Activated CD4-positive, alpha-beta T cell treated with anti-CD3 and anti-CD28 coated beads, Interleukin-2, Interleukin-4, amounts not matched to agents 100 ng/mL and 50 ng/mL, durations not matched to agents 16 hours and 8 hours (primary cell): ENCODE measurements at places on chromosomes 5 and 9.

DNA sequence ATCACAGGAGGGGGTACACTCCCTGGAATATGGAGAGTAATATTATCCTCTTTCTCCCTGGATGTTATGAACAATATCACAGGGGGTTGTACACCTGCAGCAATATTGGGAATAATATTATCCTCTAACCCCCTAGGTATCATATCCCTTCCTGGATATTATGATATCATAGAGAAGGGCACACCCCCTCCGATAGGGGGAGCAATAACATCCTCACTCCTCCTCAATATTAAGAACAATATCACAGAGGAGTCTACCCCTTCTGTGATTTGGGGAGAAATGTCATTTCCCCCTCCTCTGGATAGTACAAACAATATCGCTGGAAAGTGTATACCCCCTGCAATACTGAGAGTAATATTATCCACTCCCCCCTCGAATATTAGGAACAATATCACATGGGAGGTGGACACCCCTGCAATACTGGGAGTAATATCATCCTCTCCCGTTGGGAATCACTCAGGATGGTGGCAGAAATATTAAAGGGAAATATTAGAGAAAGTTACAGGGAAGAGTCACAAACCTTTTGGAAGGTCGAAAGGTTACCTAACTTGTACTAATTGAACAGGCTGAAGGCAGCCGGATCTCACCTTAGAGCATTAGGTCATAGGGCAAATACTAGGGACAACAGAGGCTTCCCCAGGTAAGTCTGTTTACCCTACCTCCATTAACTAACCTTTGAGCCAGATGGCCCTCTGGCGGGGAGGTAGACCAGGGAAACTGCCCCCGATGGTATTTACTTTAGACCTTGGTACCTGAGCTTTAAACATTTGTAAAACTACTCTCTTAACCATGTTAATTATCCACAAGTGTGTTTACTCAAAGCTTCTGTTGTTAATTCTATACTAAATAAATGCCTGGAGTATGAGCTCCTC lies 57.5 kb upstream of the FREM1 start:
- no peak for DNase-seq

- no peak for DNase-seq
These were observed 62.7 kb upstream of the ZNF354A start for GRCh38 chr5:178793151-178793550.

- DNase-seq, result no peak
These were observed 20.0 kb upstream of the CEP72 start for GRCh38 chr5:592158-592557.

GRCh38 chr5:107799306-107799705 lies 128.6 kb upstream of the EFNA5 start:
- DNase-seq, result no peak

DNA sequence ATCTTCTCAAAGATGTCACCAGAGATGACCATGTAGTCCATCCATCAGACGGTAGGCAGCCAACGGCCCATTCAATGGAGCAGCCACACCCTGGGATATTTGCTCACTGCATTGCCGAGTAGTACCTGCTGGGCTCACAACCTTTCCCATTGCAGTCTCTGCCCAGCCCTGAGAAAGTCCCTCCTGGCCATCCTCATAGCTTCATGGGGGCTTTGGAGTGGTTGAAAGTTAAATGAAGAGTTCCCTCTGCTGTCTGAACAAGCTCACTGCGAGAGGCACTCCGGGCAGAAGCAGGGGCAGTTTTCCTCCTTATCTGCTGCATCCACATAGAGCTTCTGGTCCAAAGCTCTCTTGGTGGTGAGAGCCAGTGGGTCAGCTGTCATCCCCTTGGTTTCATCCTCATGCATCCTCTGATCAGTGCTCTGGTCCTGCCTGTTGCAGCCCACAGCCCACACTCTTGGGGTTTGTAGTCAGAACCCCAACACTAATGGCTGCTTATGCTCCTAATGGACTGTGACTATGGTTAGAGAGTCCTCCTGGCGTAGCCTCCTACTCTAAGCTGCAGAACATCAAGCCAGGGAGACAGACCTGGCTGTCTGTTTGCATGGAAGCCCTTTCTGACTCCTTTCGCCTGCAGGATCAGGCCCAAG lies 23.3 kb downstream of the TNFSF8 start:
- no peak for DNase-seq

DNA sequence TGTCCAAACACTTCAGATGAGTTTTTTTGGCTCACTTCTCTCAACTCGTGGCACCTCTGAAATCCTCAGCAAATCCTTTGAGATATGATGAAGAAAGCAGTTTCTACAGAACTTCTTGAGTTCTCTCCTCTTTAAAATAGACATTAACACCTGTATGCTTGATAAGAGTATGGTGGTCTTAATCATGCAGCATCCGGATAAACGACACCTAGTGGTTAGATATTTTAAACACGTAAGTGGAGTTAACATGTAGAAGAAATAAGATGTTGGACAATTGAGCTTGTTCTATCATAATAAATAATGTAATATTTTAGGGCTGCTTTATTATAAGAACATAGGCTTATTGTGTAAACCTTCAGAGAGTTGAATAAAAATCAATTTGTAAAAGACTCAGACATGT lies 324.8 kb downstream of the CYLC2 start:
- DNase-seq, result no peak

- DNase-seq, result no peak
These were observed 606.3 kb downstream of the TLE1 start for GRCh38 chr9:81083067-81083466.

DNA sequence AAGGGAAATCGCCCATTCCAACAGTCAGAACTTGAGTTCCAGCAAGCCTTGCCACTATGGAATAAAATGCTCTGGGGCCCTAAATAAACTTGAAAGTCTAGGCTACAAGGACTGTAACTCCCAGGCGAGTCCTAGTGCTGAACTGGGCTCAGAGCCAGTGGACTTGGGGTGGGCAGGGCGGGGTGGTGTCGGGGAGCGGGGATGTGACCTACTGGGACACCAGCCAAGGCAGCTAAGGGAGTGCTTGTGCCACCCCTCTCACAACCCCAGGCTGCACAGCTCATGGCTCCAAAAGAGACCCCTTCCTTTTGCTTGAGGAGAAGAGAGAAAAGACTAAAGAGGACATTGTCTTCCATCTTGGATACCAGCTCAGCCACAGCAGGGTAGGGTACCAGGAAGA lies 61.5 kb downstream of the MEIKIN start:
- no peak for DNase-seq

DNA sequence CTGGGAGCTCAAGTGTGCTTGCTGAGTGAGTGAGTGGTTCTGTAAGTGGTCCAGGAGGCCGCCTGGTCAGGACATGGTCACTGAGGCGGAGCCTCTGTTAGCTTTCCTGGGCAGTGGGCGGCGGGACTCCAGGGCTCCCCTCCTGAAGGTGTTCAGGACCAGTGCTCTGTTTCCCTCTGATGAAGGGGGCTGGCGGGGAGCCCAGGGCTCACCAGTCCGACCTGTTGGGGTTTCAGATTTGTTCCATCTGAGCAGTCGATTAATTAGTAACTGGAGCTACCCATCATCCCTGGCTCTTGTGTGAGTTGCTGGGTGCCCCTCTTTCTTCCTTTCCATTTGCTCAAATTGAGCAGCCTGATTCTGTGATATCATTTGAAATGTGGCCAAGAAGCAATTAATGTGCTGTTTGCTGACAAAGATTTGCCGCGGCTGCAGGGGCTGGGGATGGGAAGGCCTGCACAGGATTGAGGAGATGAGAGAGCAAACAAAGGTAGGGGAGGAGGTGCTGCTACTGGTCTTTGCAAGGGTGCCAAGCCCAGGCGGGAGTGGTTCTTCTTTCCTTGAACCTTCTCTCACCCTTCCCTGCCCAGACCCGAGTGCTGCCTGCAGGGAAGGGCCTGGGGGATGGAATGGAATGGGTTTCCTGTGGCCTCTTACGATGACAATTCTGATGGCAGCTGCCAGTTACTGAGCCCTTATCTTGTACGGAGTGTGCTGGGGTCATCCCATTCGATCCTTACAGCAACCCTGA lies 92.8 kb upstream of the PITX1 start:
- no peak for DNase-seq

GRCh38 chr5:167952278-167952995 lies 339.0 kb upstream of the WWC1 start:
- DNase-seq, result no peak

GRCh38 chr5:146307796-146308195 lies 30.8 kb upstream of the POU4F3 start:
- no peak for DNase-seq

- DNase-seq, result no peak
These were observed 1.3 kb downstream of the TERT start for GRCh38 chr5:1293416-1294205.

- no peak for DNase-seq
These were observed 126.2 kb upstream of the FTMT start for GRCh38 chr5:121725450-121725849.

DNA sequence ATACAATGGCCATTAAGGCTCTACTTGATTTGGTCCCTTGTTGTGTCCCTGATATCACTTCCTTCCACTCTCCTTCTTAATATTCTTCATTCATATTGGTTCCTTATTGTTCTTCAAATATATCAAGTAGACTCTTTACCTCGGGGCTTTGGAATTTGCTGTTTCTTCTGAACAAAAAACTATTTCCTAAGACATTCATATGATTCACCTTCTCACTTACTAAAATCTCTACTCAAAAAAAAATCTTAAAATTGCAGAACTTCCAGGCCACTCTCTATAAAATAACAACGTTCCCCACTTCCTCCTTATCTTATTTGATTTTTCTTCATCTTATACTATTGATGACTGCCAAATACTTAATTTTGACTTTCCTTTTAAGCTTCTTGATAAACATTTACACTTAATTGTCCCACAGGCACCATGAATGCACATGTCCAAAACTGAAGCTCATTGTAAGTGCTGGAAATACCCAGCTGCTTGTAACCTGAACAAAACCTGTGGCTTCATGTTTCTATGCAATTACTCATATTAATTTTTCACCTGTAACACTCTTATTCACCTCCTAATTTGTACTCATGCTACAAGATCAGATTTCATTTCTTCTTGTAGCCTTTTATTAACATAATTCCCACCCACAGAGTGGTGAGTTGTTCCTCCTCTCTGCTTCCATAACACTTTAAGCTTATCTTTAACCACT lies 58.4 kb upstream of the NUDT12 start:
- no peak for DNase-seq

GRCh38 chr5:156667616-156668015 lies 182.5 kb upstream of the PPP1R2B start:
- DNase-seq, result no peak

DNA sequence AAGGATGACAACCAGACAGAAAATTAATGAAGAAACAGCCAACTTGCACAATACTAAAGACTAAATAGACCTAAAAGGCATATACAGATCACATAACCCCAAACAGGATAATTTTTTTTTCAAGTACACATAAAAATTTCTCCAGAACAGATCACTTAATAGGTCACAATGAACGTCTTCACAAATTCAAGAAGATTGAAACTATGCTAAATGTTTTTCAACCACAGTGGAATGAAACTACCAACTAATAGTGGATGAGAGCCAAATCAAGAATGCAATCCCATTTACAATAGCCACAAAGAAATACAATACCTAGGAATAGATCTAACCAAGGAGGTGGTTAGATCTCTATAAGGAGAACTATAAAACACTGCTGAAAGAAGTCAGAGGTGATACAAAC lies 145.8 kb downstream of the TMEM232 start:
- DNase-seq, result no peak

DNA sequence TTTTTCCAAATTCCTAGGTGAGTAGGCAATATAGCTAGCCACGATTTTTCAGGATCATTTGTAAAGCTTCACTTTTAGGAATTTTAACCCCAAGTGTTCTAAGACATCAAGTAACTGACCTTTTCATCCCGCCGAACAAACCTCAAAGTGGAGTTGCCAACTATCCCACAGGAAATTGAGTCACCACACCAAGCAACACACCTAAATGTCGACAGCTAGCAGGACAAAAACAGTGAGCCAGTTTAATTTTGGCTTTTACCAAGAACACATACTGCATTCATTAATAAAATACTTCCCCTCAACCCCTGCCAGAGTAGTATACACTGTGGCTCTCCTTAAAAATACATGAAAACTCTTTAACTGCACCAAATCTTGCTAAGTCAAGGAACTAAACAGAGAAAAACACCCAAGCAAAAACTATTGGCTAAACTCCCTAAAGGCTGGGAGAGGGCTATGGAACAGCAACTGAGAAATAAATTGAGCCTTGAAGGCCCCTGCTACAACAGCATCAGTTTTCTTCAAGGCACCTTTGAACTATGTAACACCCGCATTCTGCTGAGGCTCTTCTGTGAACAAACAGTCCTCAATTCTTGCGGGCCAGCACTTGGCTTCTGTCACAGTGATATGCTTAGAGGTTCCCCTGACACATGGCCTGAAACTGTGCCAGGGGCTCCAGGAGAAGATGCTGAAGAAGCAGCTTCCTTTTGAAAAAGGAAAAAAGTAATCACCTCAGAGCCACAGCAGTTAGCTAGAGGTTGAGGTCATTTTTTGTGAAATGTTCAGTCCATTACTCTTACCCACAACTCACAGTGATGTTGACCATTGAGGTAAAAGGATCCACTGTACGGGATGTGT lies 459.6 kb downstream of the RAB3C start:
- no peak for DNase-seq

DNA sequence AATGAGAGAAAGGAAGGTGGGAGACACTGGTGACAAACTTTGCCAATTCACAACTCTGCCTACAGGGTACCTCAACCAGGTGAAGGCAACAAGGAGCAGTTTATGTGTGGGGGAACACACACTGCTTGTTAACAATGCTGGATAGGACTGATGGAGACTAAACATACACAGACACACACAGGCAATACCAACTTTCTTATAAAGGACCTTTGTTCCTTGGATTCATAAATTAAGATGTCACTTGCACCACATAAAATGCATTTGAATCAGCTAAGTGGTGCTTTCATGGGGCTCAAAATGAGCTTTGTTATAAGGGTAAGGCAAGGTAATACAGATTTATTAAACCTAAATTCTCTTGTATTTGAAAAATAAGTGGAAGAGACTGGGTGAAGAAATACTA lies 4.0 kb downstream of the TSTD2 start:
- no peak for DNase-seq

- no peak for DNase-seq
These were observed 143.9 kb upstream of the STC2 start for GRCh38 chr5:173472164-173472563.

DNA sequence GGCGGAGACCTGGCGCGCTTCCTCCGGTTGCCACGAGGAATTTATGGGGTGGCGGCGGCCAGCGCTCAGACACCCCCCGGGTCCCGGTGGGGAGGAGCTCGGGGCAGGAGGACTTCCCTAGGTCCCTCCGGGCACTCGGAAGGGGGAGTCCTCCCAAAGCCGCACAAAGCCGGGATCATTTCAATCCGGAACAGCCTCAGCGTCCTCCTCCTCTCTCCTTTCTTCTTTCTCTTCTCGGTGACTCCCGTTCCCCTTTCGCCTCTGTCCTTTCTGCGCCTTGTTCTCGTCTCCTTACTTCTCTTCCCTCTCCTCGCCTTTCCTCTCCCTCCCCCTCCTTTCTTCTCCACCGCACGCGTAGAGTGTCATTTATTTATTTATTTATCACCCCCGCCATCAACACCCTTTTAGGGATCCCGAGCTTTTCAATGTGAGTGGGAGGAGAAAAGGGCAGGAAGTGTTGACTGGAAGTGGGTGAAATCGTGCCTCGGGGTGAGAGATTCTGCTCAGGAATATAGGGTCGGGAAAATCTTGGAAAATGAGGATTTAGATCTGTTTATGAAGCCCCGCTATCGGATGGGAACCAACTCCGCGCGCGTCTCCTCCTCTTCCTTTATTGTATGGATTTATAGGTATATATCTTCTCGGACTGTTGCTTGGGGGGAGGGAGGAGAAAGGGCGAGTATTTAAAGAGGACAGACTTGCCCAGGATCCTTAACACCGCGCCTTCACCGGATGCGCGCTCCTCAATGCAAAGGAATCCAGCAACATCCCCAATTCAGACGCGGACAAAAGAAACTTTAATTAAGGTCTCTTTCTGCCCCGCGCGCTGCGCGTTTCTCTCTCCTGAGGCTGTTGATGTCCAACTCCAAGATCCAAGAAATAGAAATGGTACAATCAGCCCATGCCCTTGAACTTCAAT lies 2.0 kb upstream of the ZNF462 start:
- no peak for DNase-seq
